Stimulated activated CD4-positive, alpha-beta T cell treated with anti-CD3 and anti-CD28 coated beads, Interleukin-2, amount 100 ng/mL, for 24 hours (primary cell): ENCODE measurements at places on chromosomes 3 and 15.

GRCh38 chr3:151285940-151286339 is 7.6 kb upstream of the P2RY14 start:
- no peak for DNase-seq

GRCh38 chr3:69097407-69098086 is 12.8 kb downstream of the ARL6IP5 start:
- no peak for DNase-seq

DNA sequence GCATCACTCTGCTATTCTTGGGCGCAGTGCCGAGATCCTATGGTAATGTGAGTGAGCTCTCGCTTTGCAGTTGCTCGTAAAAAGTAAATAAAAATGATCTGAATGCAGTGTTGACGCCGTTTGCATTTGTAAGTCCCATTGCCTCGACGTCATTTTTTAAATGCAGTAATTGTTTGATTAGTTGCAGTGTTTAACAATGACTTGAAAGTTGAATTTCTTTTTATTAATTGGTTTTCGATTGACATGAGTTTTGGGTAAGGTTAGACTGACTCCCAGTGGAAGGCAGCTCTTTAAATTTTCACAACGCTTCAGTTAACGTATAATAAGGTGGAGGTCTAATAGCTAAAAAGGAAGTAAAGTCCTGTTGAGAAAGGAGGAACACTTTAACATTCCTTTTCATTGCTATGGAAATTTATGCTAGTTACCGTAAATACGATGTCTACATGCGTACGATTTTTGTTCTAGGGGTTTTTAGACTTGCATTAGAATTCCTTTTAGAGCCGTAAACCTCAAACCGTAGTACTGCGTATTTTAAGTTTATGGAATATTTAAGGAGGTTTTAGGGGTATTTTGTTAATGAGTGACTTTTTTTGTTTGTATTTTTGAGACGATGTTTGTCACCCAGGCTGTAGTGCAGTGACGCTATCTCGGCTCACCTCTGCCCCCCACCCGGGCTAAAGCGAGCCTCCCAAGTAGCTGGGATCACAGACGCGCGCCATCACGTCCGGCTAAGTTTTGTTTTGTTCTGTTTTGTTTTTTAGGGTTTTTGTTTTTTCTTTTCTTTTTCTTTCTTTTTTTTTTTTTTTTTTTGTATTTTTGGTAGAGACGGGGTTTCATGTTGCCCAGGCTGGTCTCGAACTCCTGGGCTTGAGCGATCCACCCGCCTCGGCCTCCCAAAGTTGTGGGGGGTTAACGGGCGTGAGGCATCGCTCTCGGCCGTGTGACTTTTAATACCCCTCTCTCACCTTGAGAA is 1.4 kb downstream of the MORF4L1 start:
- DNase-seq = peak; percentile 48

DNA sequence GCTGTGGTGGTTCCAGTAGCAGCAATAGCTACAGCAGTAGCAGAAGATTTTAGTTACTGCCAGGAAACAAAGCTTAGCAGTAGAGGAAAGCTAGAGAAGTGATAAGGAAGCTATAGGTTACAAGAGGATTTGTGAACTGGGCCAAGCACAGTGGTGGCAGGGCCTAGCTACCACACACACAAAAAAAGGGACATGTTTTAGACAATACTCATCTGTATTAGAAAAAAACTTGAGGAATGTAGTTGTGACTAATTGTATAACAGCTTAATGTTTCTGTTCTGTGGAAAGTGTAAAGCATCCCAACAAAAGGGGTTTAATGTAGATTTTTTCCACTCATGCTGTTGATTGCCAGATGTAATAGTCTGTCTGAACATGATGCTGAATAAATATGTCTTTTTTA is 29.9 kb upstream of the PFN2 start:
- DNase-seq = no peak

DNA sequence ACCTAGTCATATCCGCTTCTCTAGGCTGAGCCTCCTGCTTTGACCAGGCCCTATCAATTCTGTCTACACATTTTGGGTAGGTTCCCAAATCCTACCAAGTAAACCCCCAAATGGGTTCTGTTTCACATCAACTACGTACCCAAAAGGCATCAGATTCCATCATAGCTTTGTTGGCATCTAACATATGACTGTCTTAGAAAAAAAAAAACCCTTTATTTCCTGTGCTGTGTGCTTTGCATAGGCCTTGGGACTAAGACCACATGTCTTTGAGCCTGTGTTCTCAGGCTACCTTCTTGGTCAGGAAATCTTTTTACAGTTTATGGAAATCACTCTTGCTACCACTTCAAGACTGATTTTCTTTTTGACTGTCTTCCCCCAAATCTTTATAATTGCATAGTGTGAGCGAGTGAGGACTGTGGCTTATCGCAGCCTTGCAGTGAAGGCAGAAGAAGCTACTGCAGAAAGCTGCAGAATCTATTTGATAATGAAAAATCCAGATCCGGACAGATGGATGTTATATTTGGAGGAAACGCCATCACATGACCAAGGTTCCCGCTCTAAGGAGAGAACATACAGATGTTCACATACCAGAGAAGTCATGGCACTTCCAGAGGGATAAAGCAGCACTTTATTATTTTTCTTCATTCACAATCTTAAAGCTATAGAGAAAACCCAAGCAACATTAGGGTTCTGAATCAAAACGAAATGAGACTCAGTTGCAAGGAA is 111.2 kb downstream of the EOMES start:
- DNase-seq = no peak

DNA sequence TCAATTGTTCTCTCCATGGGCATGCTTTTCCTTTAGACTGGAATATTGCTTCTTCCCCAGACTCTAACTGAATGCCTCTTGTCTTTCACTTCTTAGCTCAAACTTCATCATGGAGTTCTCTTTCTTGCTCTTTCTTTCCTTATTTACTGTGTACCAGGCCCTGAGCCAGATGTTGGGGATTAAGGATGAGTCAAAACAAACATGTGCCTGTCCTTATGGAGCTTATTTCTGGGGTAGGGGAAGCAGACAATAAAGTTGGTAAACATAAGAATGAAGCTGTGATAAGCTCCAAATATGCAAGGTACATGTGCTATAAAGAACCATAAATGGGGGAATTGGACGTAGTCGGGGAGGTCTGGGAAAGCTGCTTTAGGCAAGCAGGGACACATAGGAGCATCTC is 145.8 kb downstream of the ALDH1A2 start:
- DNase-seq = no peak
